Daoy (cell line): ENCODE measurements at places on chromosomes 11 and 22. TPM values are rescaled to one million over a fixed set of nuclear protein-coding genes. Genes with fewer than 3 reads are reported as not detected.

FOXR1 gene
- not detected in 2 replicates for total RNA-seq

DEFB131B gene
- total RNA-seq = not detected in 2 replicates

DNA sequence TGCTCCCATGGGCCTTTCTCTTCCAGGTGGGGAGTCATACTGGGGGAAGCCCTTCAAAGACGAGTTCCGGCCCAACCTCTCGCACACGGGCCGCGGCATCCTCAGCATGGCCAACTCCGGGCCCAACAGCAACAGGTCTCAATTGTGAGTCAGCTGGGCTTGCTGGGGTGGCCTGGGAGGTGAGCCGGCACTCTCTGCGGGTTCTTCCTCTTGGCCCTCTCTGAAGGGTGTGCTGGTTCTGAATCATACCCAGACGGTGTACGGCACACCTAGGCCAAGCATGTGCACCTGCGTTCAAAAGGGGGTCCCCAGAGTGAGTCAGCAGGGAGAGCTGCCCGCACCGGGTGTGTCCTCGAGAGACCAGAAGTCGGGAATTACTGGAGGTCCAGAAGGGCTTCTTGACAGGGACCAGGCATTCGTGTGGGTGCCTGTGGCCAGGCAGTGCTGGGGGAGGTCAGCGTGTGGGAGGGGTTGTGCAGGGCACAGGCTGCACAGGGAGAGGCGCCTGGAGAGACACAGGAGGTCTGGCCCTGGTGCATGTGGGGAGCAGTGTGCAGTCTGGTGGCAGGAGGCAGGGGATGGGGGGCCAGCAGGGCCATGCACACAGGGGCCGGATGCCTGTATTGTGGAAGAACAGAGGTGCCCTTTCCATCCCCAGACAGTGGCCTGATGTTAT, 23.0 kb downstream of the PPIL2 start:
- no peak for DNase-seq

GRCh38 chr22:17491090-17491640, 72.1 kb upstream of the SLC25A18 start:
- no peak for DNase-seq

APOBEC3B gene
- total RNA-seq = 4.5 and 5.1 TPM in 2 replicates

IGSF22 gene
- total RNA-seq = not detected in 2 replicates

PLAAT3 gene
- 24.3 and 30.3 TPM in 2 replicates for total RNA-seq

- peak; percentile 66 for DNase-seq
These were observed 44.4 kb downstream of the FAT3 start for GRCh38 chr11:92269021-92269420.

ANO1 gene
- 0.86 and 6.0 TPM in 2 replicates for total RNA-seq

DNA sequence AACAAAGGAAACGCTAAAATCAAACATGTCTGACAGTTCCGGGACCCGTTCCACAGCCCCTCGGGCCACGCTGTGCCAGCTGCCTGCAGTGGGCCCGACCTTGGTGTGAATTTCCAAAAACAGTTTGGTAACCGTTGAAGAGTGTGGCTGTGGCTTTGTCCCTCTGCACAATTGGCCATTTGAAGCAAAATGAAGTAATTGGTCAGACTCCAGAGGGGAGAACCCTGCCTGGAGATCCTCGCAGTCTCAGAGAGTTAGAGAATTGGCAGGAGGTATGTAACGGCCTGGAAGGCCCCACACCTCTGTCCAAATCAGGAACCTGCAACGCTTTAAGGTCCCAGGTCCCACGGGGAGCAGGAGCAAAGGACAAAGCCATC, 26.3 kb downstream of the TRMU start:
- DNase-seq = no peak

DNA sequence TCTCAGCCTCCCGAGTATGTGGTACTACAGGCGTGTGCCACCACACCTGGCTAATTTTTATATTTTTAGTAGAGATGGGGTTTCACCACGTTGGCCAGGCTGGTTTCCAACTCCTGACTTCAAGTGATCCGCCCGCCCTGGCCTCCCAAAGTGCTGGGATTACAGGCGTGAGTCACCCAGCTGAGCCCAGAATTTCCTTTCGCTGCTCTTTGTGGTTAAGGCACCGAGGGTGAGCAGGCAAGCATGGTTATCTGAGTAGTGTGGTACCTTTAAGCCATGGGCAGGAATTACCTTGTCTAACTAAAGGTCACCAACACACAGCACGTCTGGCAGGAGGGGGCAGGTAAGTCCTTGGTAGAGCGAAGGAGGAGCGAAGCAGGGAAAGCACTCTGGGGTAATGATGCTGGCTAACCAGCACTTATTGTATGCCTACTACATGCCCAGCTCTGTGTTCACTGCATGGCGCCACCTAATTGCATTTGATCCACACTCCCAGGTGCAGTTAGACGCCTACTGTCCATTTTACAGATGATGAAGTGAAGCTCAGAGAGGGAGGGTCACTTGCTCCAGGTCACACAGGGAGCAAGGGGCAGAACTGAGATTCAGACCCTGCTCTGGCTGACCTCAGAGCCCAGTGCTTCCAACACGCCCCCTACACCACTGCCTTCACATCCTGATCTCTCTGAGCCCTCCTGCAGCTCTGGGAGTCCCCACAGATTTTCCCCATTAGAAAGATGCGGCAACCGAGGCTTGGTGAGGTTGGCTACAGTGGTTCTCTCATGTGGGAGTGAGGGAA, 45.7 kb downstream of the TRIOBP start:
- peak; percentile 95 for DNase-seq

DNA sequence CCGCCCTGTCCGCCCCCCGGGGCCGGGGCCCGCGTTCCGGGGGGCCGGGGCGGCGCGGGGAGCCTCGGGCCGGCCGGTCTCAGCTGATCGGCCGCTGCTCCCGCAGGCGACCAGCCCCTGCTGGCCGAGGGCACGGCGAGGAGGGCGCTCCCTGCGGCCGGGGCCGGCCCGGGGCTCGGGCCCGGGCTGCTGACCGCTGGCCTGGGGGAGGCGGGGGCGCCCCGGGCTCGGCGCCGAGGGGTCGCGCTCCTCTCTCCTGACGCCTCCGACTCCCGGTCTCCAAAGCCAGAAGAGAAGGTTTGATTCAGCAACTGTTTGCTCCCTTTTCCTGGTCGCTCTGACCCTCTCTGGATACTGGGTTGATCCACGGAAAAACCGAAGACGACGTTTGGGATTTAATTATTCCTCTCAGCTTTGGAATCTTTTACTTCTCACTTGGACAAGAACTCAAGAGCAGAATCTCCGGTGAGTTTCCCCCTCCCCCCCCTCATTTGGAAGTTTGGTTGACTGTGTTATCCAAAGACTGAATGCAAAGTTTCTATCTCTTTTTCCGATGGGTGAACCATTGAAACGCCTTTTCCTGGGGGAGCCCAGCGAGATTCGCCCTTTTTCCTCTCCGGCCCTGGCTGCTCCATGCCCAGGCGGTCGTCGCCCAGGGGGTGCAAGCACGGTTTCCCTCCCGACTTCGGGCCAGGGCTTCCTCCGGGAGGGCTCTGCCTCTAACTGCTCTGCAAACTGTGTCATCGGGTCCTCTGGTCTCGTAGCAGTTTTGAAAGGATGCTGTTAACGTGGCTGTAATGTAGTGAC, 725 bp downstream of the KDM2A start:
- DNase-seq = peak; percentile 29

- no peak for DNase-seq
These were observed 34.5 kb downstream of the CTSC start for GRCh38 chr11:88303037-88303436.

SCGB1D1 gene
- not detected in 2 replicates for total RNA-seq

ANAPC15 gene
- 38.8 and 56.7 TPM in 2 replicates for total RNA-seq

- peak; percentile 76 for DNase-seq
These were observed 114.9 kb downstream of the ETS1 start for GRCh38 chr11:128472128-128473089.
